ENCODE measurements at places on chromosomes 4 and X.

- no peak for DNase-seq
These were observed 124.9 kb downstream of the INPP4B start for GRCh38 chr4:142721187-142721586.

DNA sequence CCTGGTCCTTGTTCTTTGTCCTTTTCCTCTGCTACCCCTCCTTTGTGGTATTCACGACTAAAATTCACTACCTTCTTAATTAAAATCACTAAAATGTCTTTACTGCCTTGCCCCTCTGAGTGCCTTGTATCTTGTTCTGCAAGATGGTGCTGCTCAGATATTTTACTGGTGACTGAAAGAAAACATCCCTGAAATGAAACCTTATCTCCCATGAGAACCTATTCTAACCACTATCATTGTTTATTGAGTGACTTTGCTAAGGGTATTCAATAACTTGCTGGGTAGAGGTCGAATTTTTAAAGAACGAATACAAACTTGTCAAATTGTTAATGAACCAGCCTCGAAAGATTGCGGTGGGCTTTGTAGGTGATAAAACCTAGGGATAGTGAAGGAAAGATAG, 52.8 kb downstream of the SPRY1 start:
- no peak for DNase-seq

GRCh38 chrX:9542106-9542760, 77.4 kb downstream of the TBL1X start:
- DNase-seq, result no peak

- no peak for DNase-seq
These were observed 1.9 kb downstream of the GK start for GRCh38 chrX:30654989-30655607.

GRCh38 chr4:172202480-172203076, 389.4 kb downstream of the GALNTL6 start:
- no peak for DNase-seq

GRCh38 chr4:73172161-73172560, 86.4 kb downstream of the ANKRD17 start:
- DNase-seq, result no peak

- DNase-seq, result no peak
These were observed 4.6 kb downstream of the TMEM255A start for GRCh38 chrX:120306630-120307029.

- no peak for DNase-seq
These were observed 35.9 kb upstream of the TAPT1 start for GRCh38 chr4:16262188-16262587.

DNA sequence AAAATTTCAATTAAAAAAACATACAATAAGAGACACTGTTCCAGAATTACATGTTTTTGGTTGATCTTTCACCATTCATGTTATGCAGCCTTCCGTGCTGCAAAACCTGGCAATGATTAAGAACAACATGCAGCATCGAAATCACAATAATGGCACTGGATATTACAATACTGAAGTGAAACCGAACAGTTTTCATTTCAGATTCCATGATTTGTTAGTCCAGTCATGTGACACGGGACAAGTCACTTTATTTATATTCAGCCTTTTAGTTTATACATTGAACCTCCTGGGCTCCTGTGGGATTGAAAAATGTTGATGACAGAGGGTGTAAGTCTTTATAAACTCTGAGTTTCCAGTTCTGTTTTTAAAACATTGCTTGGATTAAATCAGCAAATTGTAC, 142.5 kb upstream of the TTC29 start:
- DNase-seq, result no peak

GRCh38 chrX:121356139-121356849, 308.9 kb downstream of the GLUD2 start:
- no peak for DNase-seq

DNA sequence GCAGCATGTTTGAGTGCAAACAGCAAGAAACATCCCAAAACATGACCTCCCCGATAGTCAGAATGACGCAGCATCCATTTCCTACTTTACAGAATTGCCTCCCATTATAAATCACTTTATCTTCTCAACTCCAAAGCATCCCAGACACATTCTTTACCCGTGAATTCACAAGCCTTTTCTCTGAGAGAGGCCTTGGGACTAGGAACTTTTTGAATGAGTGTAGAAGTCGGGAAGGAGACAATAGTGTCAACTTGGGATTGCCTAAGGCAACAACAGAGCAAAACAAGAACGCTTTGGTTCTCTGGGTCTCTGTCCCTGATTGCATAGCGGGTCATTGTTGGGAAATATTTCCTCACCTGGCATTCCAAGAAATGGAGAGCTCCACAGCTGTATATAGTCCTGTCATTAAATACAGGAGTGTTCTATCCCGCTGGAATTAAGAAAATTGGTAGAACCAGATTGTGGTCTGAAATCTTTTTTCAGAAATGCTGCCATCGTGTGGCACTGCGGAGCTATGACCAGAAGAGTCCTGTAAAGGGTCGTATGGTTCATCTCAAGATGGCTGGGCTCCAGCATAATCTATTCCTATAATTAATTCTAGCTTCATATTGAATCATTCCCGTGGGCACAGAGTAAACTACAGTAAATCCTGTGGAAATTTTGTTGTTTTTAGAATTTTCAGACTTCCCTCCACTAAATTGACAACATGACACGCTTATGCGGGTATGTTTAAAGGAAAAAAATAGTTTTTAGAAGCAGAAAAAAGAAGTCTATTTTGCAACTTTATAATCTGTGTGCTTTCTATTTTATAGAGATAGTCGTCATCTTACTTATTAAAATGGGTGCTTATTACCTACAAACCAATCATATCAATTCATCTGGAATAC, 2.0 kb upstream of the SPP1 start:
- DNase-seq, result peak; percentile 11

DNA sequence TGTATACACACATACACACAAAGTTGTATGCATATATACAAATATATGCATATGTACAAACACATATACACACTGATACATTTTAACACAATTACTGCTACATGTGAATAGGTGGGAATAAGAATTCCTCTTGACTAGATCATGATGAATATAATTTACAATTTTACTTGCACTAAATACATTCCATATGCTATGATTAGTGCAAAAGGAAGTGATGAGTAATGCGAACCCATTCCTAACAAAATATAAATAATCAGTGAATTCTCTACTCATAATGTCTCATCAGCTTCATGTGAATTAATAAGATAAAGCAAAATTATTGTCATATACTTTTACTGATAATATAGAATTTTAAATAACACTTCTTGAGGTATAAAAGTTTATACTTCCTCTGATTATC, 1077.3 kb upstream of the PCDH10 start:
- DNase-seq, result no peak

GRCh38 chr4:73486497-73486896, 5.0 kb downstream of the AFM start:
- no peak for DNase-seq

DNA sequence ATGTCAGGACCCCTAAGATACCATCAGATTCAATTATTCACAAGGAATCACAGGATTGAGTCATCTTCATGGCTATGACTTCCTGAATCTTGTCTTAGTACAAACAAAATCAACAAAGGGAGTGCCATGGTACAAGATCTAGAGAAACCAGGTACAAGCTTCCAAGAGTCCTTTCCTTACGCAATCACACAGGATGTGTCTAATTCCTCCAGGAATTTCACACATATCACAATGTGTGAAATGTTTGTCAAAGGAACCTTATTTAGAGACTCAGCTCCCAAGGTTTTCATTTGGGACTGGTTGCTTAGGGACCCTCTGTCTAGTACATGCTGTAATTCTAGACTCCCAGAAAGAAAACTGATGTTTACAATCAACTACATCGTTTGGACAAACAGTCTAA, 83.0 kb downstream of the MAB21L2 start:
- DNase-seq, result no peak

GRCh38 chrX:120305531-120306141, 5.6 kb downstream of the TMEM255A start:
- no peak for DNase-seq

DNA sequence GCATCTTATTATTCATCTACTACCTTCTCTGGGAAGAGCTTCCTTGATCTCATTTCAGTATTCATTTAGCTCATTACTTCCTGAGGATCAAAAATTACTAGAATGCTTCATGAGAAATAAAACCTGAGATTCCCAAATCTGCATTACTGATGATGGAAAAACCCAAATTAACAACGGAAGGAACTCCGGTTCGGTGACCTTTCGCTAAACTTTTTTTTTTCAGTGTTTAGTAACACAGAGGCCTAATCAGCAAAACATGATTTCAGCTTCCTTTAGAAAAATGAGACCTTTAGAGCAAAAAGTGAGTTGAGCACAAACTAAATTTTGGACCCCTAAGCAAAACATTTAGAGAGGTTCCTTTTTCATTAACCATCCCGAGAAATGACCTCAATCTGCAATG, 229.2 kb downstream of the MAML3 start:
- no peak for DNase-seq

DNA sequence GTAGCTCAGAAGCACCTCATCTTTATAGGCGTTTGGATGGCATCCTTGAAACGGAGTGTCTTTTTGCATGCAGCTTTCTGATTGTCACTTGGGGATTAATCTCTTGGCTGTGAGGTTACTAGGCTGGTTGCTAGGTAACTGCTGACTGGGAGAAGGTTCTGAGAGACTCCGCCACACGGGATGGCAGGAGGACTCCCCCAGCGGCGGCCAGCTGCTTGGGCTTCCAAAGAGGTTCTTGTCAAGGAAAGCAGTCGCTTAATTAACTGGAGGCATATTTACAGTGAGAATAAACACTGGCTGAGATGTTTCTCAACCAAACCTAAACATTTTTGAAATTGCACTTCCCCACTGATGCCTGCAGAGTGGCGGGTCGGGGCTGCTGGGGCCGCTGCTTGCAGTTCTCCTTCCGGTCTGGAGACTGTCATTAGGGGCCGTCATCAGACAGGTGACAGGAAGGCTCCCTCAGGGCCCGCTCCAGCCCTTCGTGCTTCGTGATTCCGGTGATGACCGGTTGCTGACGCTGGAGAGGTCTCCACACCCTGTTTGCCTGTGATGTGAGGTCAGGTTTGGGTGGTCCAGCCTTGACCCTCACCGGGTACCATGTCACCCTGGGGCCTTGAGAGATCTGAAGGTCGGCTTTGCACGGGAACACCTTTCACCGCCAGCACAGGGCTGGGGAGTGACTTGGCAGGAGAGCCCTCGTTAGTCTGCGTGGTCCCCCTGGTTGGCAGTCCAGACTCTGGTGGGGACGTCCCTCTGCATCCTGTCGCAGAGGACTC, 9.1 kb downstream of the NSG1 start:
- no peak for DNase-seq

GRCh38 chrX:153444333-153445011, 1.4 kb downstream of the TREX2 start:
- no peak for DNase-seq
